ENCODE measurements at places on chromosomes 6 and 20.
A peak's percentile ranks its signal among the peaks of the same experiment; 100 is the strongest.

GRCh38 chr6:2505624-2506023 is 245.1 kb downstream of the MYLK4 start:
- no peak for DNase-seq

GRCh38 chr20:17598013-17598550 is 28.2 kb downstream of the DSTN start:
- no peak for DNase-seq

GRCh38 chr6:166266336-166266735 is 41.9 kb downstream of the PRR18 start:
- no peak for DNase-seq

DNA sequence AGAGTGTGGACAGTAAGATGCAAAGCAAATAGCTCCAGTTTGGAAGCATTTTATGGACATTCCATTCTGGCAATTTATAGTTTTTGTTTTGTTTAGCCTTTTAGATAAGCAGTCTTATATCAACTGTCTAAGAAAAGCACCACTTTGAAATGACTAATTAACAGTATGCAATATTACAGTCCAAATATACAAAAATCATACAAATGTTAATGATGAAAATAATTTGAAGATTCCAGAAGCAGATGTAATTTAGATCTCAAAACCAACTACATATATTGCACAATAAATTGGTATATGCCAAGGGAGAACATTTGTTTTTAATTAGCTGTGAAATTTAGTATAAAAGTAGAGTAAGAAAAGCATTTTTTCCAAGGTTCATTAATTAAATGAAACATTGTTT is 158.8 kb downstream of the KIF6 start:
- peak; percentile 12 for DNase-seq

GRCh38 chr6:41722969-41723529 is 12.4 kb downstream of the TFEB start:
- no peak for DNase-seq

GRCh38 chr20:40607927-40608326 is 81.1 kb downstream of the MAFB start:
- DNase-seq, result no peak

DNA sequence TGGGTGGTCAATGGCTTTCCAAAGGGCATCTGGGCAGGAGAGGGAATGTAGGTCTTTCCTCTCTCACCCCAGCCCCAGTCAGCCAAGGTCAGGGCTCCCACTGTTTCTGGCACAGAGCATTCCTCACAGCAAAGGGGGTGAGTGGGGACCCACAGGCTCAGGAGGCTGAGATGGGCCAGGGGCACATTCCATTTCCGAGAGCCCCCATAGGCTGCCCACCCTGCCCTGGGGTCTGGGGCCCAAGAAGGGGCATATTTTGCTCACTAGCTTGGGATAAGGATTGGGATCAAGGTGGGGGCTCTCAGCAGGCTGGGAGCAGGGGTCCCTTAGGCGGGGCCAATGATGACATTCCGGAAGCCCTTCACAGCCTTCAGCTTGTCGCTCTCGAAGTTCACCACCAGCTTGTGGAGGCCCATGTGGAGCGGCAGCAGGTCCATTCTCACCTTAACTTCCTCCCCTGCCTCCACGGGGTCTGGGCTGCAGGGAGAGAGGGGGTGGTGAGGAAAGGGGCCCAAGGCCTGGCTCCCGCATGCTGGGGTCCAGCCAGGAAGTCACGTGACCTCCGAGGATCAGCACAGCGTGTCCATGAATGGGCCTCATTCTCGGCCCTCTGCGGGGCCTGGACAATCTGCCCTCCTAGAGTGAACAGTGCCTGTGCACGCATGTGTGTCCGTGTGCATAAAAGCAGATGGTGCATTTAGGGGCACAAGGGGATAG is 35.0 kb downstream of the TGM2 start:
- DNase-seq, result no peak

DNA sequence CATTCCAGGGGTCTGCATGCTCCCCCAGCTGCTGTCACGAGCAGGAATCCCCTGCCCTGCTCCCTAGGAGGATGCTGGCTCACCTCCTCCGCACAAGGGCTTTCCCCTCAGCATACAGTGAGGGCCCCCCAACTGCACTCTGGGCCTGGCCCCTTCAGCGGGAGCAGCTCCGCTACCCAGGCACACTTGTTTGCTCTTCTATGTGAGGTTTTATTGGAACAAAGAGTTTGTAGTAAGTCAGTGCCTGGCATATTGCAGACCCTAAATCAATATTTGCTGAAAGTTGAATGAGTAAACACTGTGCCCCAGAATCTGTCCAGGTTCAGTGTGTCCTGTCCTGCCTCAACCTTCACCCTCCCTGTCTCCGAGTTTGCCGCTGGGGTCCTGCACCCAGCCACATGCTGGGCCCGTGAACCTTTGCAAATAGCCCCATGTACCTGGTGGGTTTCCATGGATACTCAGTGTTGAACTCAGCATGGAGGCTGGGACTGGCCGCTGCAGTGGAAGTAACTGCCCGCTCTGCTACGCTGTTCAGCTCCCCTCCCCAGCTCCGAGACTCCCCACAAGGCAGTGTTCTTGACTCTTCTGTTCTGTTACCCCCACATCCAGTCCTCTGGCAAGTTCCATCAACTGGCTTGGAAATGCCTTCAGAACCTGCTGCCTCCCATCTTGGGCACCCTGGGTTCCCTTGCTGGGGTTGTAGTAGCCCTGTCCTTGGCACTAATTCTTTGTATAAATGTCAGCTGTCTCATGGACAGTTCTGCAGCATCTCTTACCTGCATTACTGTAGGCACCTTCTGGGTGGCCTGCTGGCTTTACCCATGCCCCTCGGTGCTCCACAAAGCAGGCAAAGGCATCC is 15.7 kb downstream of the SLC22A1 start:
- no peak for DNase-seq

DNA sequence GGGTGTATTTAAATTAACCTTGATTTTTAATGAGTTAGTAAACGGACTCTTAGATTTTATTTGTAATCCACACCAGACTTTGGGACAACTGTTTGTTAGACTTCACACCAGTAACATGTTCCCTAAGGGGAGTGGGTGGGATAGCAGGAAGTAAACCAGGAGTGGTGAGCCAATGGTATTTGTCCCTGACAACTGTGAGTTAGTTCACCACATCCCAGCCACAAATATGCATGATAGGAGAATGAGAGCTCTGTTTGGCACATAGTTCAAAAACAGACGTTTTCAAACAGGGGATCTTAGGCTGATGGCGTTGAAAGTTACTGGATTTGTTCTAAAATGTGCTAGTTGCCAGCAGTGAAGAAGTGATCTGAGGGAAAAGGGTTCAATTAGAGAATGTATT is 18.7 kb upstream of the COL10A1 start:
- peak; percentile 88 for DNase-seq

DNA sequence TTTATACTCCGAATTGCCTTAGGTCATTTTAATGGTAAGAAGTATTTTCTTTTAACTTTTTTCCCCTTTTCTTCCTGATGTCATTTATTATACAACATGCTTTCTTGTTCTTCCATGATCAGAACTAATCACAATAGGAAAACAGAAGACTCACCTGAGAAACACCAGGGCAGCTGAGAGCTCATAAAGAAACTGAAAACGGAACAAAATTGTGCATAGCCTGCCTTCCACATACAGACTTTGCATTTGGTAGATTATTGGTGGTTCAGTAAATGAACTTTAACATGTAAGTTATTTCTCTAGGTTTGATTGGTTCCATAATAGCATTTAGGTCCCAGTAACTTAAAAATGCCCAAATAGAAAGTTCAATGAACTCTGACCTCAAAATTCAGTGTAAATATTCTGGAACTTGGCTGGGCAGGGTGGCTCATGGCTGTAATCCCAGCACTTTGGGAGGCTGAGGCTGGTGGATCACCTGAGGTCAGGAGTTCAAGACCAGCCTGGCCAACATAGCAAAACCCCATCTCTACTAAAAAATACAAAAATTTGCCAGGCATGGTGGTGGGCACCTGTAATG is 161.1 kb upstream of the DTNBP1 start:
- DNase-seq, result no peak

GRCh38 chr6:37521674-37522073 is 22.0 kb upstream of the CCDC167 start:
- DNase-seq, result no peak

DNA sequence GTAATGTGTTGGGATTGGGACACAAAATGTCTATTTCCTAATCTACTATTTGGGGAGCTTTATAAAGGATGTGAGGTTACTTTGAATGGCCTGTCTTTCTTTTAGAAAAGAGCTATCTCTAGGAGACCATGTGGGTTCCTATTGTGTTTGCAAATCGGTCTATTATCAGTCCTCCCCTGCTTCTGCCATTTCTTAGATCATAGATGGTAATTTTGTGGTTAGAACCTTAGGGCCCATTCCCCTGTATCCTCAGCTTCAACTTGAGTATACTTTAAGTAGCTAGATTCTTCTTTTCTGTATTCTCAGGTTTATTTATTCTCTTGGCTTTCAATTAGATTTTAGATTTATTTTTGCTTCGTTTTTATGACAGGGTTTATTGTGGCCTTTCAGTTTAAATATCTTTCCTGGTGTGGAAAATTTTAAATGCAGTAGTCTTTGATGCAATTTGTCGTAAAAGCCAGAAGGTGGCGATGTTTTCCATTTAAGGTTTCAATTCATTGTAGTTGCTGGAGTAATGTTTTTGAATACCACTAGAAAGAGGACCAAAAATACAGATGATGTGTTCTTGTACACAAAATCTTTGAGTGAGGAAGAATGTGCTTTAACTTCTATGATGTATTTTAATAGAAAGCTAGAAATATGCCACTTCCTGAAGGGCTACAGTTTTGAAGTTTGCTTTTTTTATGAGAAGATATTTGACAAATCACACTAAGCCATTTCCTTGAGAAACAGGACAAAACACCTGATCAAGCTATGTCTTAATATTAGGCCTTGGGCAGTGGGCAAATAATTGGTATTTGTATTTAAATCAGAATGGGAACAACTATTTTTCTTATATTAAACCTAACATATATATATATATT is 20.3 kb downstream of the TBPL1 start:
- peak; percentile 46 for DNase-seq

DNA sequence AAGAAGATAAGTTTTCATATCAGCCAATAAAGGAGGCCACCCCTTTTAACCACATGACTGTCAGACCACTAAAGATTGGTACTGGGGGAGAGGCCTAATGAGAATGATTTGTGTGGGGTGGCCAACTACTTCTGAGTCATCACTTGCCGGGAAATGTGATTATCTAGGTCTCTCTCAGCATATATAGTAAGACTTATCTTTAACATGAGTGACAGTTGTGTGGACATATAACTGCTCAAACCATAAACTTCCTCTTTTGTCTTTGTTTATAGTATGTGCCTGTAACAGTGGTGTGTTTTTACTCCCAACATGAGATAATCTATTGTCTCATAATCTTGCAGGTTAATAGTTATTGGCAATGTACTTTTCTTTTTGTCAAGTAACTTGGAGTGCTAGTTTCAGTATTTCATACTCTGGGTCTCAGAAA is 312.4 kb downstream of the CDKAL1 start:
- peak; percentile 38 for DNase-seq

DNA sequence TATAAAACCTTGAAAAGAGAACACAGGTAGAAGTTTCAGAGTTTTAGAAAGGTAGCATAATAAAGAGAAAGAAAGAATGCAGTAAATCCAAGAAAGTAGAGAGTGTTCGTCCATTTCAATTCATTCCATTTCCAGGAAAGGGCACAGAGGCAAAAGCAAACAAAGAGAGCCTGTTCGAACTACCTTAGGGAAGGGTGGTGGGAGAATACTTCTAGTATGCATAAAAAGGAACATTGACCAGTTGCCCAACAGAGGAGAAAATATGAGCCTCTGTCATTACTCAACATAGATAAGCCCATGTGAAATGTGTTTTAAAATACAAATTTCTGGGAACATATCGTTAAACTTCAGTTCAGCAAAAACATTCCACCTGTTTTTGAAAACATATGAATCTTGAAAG is 60.6 kb downstream of the CYP39A1 start:
- DNase-seq, result no peak

- DNase-seq, result no peak
These were observed 76.7 kb upstream of the FOXO3 start for GRCh38 chr6:108484016-108484415.

DNA sequence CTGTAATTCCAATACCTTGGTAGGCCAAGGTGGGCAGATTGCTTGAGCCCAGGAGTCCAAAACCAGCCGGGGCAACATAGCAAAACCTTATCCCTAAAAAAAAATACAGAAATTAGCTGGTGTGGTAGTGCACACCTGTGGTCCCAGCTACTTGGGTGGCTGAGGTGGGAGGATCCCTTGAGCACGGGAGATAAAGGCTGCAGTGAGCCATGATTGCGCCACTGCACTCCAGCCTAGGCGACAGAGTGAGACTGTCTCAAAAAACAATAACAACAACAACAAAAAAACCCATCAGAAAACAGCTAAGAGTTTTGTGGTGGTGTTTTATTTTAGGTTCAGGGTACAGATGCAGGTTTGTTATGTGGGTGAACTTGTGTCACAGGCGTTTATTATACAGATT is 42.9 kb upstream of the FANCE start:
- no peak for DNase-seq

- no peak for DNase-seq
These were observed 41.8 kb upstream of the OPRM1 start for GRCh38 chr6:153997221-153997620.

GRCh38 chr6:56838016-56838555 is 116.8 kb upstream of the BEND6 start:
- no peak for DNase-seq

- DNase-seq, result no peak
These were observed 250.9 kb upstream of the RREB1 start for GRCh38 chr6:6856538-6857523.

DNA sequence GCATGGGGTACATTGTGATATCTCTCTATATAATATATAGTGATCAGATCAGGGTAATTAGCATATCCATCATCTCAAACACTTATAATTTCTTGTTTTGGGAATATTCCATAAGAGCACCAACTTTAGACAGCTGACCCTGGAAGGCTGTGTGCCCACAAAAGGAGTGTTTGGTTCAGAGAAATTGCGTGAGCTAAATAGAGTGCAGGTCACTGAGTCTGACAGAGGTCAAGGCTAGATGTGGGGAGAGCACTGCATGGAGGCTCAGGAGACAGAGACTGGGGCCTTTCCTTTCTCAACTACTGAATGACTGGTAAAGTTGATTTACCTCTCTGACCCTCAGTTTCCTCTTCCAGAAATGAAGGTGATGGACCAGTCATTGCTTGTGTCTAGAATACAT is 114.9 kb upstream of the ADGRF1 start:
- no peak for DNase-seq

Measured in fibroblast of skin of right biceps (primary cell).